ENCODE measurements at places on chromosomes 3 and 15.

DNA sequence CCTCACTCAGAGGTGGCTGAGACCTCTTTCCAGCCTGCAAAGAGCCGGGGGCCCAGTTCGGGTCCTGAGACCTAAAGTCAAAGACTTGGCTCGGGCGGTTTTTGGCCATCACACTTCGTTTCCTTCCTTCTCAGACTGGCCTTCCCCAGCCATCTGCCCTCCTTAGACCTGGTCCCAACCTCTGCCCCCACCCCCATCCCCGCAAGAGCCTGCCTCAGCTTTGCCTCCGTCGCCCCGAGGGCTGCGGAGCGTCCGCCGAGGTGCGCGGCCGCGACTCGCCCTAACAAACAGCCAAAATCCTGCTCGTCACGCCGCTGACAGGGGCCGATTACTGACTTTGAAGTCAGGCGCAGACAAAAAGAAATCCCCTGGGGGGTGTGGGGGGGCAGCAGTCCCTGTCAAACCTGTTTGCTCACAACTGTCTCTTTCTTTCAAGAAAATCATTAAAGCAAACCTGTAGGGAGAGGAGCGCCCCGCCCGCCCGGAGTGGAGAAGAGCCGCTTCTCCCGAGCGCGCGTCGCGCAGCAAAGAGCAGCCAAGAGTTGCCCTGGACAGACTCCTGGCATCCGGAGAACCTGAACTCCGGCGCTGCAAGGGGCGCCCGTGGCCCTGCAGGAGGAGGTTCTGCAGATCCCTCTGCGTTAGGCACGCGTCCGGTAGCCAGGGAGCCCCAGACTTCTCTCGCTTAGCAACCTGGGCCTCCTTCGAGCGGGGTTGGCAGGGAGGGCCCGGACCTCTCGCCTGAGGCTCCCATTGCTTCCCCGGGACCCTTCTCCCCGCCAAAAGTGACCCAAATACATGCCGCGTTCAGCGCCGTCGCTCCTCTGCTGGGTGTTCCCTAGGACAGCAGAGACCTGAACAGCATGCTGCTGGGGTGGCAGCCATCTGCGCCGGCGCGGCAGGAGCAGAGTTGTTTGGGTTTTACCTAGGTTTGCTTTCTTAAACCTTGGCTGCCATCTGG, 4.5 kb downstream of the SOX14 start:
- DNase-seq, result no peak

GRCh38 chr3:116140100-116140689, 305.1 kb downstream of the LSAMP start:
- no peak for DNase-seq

- no peak for DNase-seq
These were observed 1.6 kb upstream of the DNAH12 start for GRCh38 chr3:57545636-57546268.

- DNase-seq, result no peak
These were observed 121.0 kb downstream of the MTHFS start for GRCh38 chr15:79775821-79776220.

DNA sequence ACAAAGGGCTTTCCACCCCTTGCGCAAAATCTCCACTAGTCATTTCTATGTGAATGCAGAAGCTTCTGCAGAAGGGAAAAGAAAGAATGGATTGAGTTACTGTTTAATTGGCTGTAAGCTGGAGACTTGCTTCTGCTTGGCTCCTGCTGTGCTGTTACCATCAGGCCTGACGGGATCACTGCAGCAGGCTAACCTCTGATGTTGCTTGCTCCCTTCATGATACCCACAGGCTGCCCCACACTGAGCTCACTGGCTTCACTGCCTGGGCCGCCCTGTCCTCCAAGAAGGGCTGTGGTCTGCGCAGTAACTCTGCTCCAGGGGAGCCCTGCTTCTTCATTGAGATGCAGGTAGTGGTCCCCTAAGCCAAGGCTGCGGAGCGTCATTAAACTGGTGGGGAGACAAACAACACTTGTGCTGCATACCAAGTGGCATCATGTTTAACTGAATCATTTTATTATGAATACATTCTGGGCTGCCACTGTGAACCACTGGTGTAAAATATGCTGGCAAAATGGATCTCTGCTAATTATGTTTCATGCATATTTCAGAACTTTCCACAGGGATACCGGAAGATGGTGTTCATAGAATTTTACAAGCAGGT, 78.6 kb downstream of the WDR49 start:
- DNase-seq, result no peak

DNA sequence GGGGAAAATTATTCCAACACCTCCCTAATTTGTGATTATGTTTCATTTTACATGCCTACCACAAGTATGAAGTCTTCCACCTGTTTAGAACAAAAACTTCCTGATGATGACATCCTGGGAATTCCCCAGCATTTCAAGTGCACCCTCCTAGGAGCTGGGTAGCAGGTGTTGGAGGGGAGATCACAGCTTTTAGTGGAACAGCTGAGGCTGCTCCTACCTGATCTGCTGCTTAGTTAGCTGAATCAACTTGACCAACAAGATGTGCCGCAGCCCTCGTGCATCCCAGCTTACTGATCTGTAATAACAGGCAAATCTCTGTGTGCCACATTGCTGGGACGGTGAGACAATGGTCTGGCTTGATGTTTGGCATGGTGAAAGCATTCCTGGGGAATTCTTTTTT, 29.7 kb downstream of the TRAK1 start:
- no peak for DNase-seq

GRCh38 chr3:117589454-117589853, 879.9 kb downstream of the TUSC7 start:
- no peak for DNase-seq

DNA sequence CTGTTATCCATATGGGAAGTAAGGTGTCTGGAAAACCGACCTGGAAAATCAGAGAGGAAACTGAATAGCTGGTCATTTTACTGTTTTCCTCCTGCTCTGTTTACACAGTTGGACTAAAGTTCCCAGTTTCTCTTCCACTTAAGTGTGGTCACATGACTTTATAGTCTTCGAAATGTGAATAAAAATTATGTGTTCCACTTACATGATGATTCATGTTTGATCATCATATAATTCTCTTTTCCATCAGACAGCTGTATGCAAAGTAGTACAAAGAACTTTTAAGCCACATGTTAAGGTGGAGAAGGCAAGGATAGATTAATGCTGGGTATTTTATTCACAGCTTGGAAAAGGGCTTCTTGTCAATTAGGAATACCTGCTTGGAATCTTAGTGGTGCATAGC, 525.5 kb upstream of the BCHE start:
- no peak for DNase-seq

- no peak for DNase-seq
These were observed 61.7 kb upstream of the PIAS1 start for GRCh38 chr15:67992411-67992810.

DNA sequence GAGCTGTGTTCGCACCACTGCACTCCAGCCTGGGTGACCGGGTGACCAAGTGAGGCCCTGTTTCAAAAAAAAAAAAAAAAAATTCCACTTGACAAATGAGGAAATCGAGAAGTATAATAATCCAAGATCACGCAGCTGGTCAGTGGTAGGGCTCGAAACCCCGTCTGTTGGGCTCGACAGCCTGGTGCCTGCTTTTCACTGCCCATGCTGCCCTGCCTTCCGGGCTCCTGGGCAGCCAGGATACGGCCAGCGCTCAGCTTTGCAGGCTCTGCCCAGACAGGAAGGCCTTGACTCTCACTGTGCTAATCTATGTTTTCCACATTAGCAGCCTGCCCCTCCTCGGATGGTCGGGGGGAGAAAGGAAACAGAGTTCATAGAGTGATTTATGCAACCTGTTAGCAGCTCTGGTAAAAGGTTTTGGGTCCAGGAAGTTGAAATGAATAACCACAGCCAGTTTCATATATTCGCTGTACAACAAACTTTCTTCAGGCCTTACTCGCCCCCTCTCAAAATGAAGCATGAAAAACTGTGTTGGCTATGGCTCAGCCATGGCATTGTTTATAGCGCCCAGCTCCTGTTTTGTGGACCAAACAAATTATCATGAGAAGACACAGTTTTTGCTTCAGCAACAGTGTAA, 108.8 kb downstream of the XXYLT1 start:
- DNase-seq, result no peak

DNA sequence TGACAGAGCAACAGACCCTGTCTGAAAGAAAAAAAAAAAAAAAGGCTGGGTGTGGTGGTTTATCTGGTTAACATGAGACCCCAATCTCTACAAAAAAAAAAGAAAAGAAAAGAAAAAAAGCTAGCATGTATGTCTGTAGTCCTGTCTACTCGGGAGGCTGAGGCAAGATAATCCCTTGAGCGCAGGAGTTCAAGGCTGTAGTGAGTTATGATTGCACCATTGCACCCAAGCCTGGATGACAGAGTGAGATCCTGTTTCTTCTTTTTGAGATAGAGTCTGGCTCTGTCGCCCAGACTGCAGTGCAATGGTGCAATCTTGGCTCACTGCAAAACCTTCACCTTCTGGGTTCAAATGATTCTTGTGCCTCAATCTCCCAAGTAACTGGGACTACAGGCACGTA, 8.4 kb upstream of the DHX30 start:
- DNase-seq, result no peak

GRCh38 chr3:154904328-154904727, 175.8 kb upstream of the MME start:
- DNase-seq, result no peak

DNA sequence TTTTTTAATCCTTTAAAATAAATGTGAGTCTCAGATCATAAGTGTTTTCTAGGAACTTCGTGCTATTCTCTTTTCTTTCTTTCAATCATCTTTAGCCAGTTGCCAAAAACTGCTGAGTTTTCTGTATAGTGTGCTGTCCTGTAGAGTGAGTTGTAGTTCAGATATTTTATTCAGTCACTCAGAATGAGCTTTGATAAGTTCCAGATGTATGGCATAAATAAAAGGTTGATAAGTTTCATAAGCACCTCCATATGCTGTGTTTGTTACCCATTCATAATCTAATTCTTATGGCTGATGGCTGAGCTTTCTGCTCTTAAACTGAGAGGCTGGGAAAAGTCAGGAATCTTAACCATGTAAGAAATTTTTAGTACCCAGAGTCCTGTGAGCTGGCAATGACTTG, 59.3 kb upstream of the COL6A6 start:
- no peak for DNase-seq

GRCh38 chr15:55108448-55108847, 88.3 kb downstream of the RSL24D1 start:
- DNase-seq, result no peak

- DNase-seq, result no peak
These were observed 2.3 kb upstream of the P2RY13 start for GRCh38 chr3:151331696-151332095.

DNA sequence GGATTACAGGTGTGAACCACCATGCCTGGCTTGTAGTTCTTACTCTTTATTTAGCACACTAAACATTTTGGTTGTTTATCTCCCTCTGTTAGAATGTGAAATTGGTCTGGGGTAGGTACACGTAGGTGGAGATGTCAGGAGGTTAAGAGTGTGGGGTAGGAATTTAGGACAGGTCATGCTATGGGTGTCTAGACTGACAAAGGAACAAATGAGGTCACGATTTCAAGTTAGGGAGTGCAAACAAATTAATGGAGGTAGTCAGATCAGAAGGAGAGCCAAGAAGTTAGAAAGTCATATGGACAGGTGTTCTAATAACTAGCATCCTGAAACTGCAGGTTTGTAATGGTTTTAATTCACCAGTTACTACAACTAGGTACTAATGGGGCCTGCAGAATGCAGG, 19.8 kb downstream of the CDV3 start:
- DNase-seq, result no peak

DNA sequence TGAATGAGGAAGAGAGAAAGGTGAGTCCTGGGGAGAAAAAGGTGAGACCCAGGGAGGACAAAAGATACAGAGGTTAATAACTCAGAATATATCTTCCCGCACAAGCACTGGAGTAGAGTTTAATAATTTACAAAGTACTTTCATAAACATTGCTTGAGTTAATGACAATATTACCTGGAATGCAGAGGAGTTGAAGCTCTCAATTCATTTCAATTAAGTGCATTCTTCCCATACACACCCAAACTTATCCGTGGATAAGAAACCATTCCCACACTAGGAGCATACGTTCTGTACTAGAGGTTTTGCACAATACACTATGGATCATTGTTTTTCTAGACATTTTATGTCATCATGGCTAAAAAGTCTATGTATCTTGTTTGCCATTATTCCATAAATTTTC, 23.3 kb upstream of the KNG1 start:
- DNase-seq, result no peak

- DNase-seq, result no peak
These were observed 3.2 kb upstream of the BMF start for GRCh38 chr15:40111888-40112287.

DNA sequence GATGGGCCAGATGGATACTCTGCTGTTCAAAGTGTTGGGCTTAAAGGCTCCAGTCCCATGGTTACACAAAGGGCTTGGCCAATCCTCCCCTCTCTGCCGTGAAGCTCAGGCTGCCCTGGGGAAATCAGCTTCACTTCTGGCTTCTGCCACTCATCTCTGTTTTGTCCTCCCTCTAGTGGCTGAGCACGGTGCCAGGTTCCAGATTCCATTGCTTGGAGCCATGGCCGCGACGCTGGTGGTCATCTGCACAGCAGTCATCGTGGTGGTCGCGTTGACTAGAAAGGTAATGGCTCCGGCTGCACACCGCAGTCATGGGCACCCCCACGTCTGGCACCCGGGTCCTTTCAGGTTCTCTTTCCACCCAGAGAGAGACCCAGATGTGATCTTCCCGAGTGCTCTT, 5.6 kb downstream of the TIGIT start:
- DNase-seq, result no peak

DNA sequence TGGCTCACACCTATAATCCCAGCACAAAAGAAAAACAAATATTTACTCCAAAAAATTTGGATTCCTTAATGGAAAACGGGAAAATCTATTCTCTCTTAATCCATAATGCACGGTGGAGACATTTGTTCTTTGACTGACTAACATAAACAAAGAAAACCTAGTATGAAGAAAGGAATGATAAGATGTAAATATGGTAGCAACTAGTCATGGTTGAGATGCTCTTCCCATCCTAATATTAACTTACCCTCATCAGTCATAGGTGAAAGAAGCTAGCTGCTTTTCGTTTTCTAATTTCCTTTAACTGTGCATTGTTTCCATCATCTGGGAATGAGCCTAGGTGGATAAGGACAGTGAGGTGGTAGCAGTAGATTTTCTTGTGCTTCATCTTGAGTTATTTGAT, 22.0 kb downstream of the MAP4 start:
- DNase-seq, result no peak

DNA sequence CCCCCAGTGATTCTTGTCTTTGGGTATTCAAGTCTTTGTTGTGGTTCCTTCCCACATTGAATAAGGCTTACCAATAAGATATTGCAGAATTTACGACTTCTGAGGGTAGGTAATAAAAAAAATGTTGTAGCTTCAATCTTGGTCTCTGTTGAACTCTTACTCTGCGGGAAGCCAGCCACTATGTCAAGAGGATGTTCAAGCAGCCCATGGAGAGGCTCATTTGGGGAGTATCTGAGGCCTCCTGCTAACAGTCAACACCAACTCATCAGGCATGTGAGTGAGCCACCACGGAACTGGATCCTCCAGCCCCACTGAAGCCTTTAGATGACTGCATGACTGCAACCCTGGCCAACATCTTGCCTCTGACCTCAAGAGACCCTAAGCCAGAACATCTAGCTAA, 3.2 kb upstream of the TBC1D23 start:
- no peak for DNase-seq

- no peak for DNase-seq
These were observed 688.7 kb downstream of the TUSC7 start for GRCh38 chr3:117398141-117398899.
